ENCODE measurements at places on chromosomes 11 and 22. TPM values are rescaled to one million over a fixed set of nuclear protein-coding genes. Genes with fewer than 3 reads are reported as not detected.

Gene ART1
- not detected for total RNA-seq

Gene ZP1
- not detected for total RNA-seq

GRCh38 chr11:70644343-70645060 lies 246.2 kb downstream of the CTTN start:
- DNase-seq = no peak

DNA sequence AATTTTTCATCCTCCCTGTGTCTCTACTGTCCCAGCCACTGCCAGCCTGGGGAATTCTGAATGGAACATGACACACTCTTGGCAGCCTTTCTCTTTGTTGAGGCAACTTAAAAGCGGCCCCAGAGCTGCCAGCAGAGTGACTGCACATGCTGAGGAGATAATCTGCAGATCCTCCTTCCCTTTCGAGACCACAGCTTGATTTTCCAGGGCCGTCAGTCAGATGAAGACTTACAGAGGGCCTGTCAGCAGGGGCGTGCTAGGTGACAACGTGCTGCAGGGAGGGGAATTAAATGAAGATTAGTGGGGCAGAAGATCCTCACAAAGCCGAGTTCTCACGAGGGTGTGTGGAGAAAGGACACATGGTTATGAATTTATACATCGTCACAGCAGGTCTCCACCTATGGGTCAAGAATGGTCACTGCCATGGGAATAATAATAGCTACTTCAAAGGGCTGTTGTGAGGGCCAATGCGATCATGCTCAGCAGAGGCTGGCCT lies 193.5 kb upstream of the PITPNB start:
- DNase-seq = peak; percentile 71

GRCh38 chr22:17079572-17079971 lies 5.2 kb upstream of the IL17RA start:
- no peak for DNase-seq

All from HT-29 (cell line).